ENCODE measurements at places on chromosomes 7 and 10. TPM values are rescaled to one million over a fixed set of nuclear protein-coding genes. Genes with fewer than 3 reads are reported as not detected.

DNA sequence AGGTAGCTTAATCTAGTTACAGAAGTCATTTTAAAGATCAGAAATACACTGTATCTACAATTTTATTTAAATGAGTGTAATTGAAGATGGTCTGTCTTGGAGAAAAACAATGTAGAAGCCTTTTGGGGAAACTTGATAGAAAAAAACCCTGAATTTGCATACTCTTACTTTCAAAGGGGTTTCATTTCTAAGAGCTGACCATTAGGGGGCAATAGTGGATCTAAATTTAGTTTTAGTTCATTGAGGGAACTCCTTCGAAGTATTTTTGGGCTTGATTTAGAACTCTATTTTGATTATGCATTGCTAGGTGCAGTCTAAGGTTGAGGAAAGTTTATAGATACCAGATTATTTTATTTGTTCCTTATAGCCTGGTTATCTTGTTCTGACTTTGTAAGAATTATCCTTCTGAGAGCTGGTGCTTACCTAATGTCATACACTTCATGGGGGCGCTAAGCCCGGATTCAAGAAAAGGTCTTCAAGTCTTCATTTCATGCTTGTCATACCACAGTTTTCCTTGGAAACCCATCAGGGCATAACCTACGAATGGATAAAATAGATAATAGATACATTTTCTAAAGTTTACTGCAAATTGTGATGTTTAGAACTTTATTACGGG lies 69.1 kb upstream of the MXI1 start:
- peak; percentile 65 for DNase-seq
- H3K27me3 ChIP-seq = no peaks in the 10 kb centered on the region
- peaks cover 21% of the 10 kb centered on the region for H3K4me1 ChIP-seq
- no peak overlapping the region for H3K27ac ChIP-seq
- H3K36me3 ChIP-seq = no peaks in the 10 kb centered on the region

DNA sequence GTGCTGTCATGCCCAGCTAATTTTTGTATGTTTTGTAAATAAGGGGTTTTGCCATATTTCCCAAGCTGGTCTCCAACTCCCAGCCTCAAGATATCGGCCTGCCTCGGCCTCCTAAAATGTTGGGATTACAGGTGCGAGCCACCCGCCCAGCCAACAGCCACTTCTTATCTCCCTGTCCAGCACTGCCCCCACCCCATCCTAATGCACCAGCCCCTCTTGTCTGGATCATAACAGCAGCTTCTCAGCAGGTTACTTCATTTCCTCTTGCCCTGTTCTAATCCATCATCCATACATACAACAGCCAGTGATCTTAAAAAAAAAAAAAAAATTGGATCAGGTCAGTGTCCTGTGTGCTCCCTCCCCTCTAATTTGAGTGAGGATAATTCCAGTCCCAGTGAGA lies 12.8 kb upstream of the FRAT2 start:
- no peak for DNase-seq
- no peak overlapping the region for H3K27ac ChIP-seq
- H3K36me3 ChIP-seq = no peaks in the 10 kb centered on the region
- H3K27me3 ChIP-seq = no peaks in the 10 kb centered on the region

CYP17A1 gene
- 0.14 TPM for total RNA-seq

GRCh38 chr7:157727964-157728615 lies 391.3 kb downstream of the DNAJB6 start:
- H3K4me3 ChIP-seq = no peak overlapping the region
- DNase-seq = no peak
- peaks cover 45% of the 10 kb centered on the region for H3K27me3 ChIP-seq
- H3K27ac ChIP-seq = no peak overlapping the region

- H3K4me1 ChIP-seq = peaks cover 7% of the 10 kb centered on the region
- no peaks in the 10 kb centered on the region for H3K36me3 ChIP-seq
- no peak for DNase-seq
- H3K27me3 ChIP-seq = no peaks in the 10 kb centered on the region
Observed at GRCh38 chr7:23618241-23618640, 21.1 kb downstream of the CCDC126 start.

- no peak overlapping the region for H3K4me3 ChIP-seq
- no peaks in the 10 kb centered on the region for H3K36me3 ChIP-seq
- no peak overlapping the region for H3K27ac ChIP-seq
- H3K27me3 ChIP-seq = no peaks in the 10 kb centered on the region
- no peaks in the 10 kb centered on the region for H3K4me1 ChIP-seq
Observed at GRCh38 chr10:60331886-60332285, 57.8 kb downstream of the ANK3 start.

IMMP2L gene
- 11.3 TPM for total RNA-seq

GRCh38 chr10:5943536-5943935 lies 33.8 kb downstream of the IL15RA start:
- peaks cover 5% of the 10 kb centered on the region for H3K27me3 ChIP-seq
- H3K27ac ChIP-seq = no peak overlapping the region
- H3K36me3 ChIP-seq = peaks cover 3% of the 10 kb centered on the region
- H3K4me3 ChIP-seq = 0 out of 2 replicates have a peak overlapping the region, but pooled peaks have one; percentile 2
- no peak for DNase-seq
- peaks cover 39% of the 10 kb centered on the region for H3K4me1 ChIP-seq

- H3K36me3 ChIP-seq = no peaks in the 10 kb centered on the region
- no peak for DNase-seq
- peaks cover 28% of the 10 kb centered on the region for H3K4me1 ChIP-seq
- no peak overlapping the region for H3K4me3 ChIP-seq
Observed at GRCh38 chr10:28291881-28292297, 11.0 kb downstream of the MPP7 start.

DNA sequence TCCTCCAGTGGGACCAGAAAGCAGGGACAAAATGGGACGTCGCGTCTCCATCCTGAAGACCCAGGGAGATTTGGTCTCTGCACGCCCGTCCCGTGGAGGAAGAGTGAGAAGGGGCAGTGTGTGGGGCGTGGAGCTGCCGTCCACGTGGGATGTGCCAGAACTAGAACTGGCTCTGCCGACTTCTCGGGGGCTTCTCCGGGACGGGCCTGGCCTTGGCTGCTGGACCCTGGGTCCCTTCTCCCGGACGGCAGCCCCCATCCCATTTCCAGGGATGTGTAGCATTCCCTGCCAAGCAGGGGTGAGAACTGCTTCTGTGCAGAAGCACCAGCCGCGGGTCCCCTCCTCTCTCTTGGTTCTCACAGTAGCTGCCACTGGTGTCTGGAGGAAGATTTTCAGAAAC lies 18.8 kb upstream of the DPYSL4 start:
- no peak overlapping the region for H3K4me3 ChIP-seq
- no peaks in the 10 kb centered on the region for H3K36me3 ChIP-seq
- peaks cover 11% of the 10 kb centered on the region for H3K4me1 ChIP-seq
- peaks cover 4% of the 10 kb centered on the region for H3K27me3 ChIP-seq
- DNase-seq = no peak

- no peak overlapping the region for H3K27ac ChIP-seq
- H3K27me3 ChIP-seq = no peaks in the 10 kb centered on the region
- H3K4me1 ChIP-seq = no peaks in the 10 kb centered on the region
- DNase-seq = no peak
Observed at GRCh38 chr10:3942937-3943489, 158.0 kb upstream of the KLF6 start.

GRCh38 chr10:13728898-13729535 lies 142.3 kb downstream of the PRPF18 start:
- peaks cover 13% of the 10 kb centered on the region for H3K27me3 ChIP-seq
- no peak overlapping the region for H3K4me3 ChIP-seq
- DNase-seq = no peak
- H3K4me1 ChIP-seq = peaks cover 13% of the 10 kb centered on the region

DNA sequence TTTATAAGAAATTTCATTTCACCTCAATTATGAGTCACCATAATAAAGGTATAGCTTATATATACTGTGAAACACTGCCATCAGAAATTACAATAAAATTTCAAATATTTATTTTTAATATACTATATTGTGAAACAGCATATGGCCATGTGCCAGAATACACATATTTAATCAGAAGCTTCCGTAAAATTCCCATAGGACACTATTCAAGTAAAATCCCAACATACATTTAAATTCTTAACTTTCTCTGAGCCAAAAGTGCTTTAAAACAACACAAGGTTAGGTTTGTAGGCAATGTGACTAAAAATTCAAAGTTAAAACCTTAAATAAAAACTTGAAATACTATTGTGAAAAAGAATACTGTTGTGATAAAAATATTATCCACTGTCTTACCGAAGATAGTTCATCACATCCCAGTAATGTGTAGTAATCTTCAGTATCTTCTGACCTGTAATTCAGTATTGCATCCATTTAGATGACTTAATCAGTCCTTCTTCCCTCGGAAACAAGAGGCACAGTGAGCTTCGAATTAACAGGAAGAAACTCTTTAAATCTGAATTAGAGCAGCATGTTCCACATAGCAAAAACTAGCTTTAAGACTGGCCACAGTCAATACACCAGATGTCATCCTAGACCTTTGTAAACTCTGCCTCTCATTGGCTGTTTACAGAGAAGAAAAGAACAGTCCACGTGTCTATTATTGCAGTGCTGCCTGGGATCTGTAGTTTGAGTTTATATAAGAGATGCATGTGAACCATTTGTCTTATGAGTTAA lies at the start of gene DNAJC12:
DNAJC12 (minus strand) TSS at position 648 of the 774 bp plus-strand sequence; CDS start at position 471, 177 bp downstream.
- H3K4me3 ChIP-seq = peak within 1 kb of the TSS; percentile 58
- H3K27ac ChIP-seq = peak within 1 kb of the TSS; percentile 59
- DNase-seq = peak; percentile 74
- no peaks in the 10 kb centered on the region for H3K27me3 ChIP-seq

- H3K4me1 ChIP-seq = no peaks in the 10 kb centered on the region
- no peak overlapping the region for H3K4me3 ChIP-seq
- no peak overlapping the region for H3K27ac ChIP-seq
- H3K27me3 ChIP-seq = no peaks in the 10 kb centered on the region
- H3K36me3 ChIP-seq = no peaks in the 10 kb centered on the region
Observed at GRCh38 chr10:30154561-30154960, 95.2 kb upstream of the JCAD start.

- H3K27me3 ChIP-seq = no peaks in the 10 kb centered on the region
- no peak overlapping the region for H3K4me3 ChIP-seq
- no peak for DNase-seq
- H3K4me1 ChIP-seq = peaks cover 28% of the 10 kb centered on the region
- H3K36me3 ChIP-seq = no peaks in the 10 kb centered on the region
- H3K27ac ChIP-seq = no peak overlapping the region
Observed at GRCh38 chr7:25132430-25132829, 7.4 kb upstream of the CYCS start.

DNA sequence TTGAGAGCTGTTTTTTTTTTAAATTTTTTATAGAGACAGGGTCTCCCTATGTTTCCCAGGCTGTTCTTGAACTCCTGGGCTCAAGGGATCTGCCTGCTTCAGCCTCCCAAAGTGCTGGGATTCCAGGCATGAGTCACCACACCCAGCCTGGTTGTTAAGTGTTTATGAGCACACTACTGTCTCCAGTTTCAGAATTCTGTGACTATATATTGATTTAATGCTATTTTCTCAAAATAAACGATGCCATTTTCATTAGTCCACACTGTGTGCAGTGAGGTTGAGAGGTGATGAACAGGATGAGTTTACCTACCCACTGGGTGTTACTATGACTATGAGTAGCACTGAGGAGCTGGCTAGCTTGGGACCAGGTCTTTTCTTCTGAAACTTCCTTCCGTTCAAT lies 110.9 kb upstream of the FAM180A start:
- no peak overlapping the region for H3K4me3 ChIP-seq
- no peak overlapping the region for H3K27ac ChIP-seq
- H3K36me3 ChIP-seq = no peaks in the 10 kb centered on the region
- no peaks in the 10 kb centered on the region for H3K27me3 ChIP-seq
- DNase-seq = no peak
- no peaks in the 10 kb centered on the region for H3K4me1 ChIP-seq

DNA sequence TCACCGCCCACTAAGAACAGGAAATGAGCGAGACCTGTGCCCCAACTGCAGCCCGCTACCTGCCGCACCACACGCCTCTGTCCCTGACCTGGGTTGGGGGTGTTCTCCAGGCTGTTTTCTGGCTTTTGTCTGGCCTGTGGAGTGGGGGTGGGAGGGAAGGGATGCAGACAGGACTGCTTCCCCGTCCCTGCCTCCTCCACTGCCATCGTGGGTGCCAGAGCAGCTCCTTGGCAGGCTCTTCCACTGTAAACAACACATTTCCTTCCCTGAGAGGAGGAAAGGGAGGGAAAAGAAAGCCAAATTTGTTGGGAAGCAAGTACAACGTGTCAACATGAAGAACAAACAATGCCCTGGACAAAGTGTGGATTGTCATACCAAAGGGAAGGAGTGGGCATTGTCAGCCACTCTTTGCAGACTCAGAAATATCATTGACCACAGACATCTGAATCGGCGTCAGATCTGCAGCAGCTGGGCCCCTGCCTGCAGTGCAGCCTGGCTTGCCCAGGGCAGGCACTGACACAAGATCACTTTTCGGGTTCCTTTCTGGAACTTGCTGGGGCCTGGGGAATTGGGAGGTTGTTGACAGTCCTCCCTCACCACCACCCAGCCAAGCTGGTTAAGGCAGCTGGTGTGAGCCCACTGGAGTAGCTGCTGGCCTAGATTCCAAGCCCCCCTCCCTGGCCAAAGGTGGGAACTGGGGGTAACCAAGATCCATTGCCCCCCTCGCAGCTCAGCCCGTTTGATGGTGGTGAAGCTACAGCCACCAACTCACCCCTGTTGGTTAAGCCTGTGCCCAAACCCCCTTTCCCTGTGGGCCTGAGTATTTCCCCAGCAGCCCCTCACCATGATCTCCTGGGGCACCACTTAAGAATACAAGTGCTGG lies 22.6 kb upstream of the TRIM8 start:
- peak overlapping the region; percentile 30 for H3K27ac ChIP-seq
- no peak overlapping the region for H3K4me3 ChIP-seq
- no peaks in the 10 kb centered on the region for H3K27me3 ChIP-seq
- H3K4me1 ChIP-seq = peaks cover 50% of the 10 kb centered on the region

- H3K27ac ChIP-seq = no peak overlapping the region
Observed at GRCh38 chr10:124200011-124200410, 106.6 kb upstream of the CHST15 start.
